ENCODE measurements at places on chromosomes 12 and 14. TPM values are rescaled to one million over a fixed set of nuclear protein-coding genes. Genes with fewer than 3 reads are reported as not detected.

ACYP1 gene
- total RNA-seq = 18.9 TPM

CDKN3 gene
- total RNA-seq = 45.9 TPM

SERPINA9 gene
- total RNA-seq = not detected

PITPNM2 gene
- 1.2 TPM for total RNA-seq

C12orf50 gene
- total RNA-seq = 0.17 TPM

ARHGDIB gene
- total RNA-seq = 0.29 TPM

OTUB2 gene
- total RNA-seq = 3.6 TPM

RPL10L gene
- not detected for total RNA-seq

TGM1 gene
- total RNA-seq = 2.9 TPM

EIF2S3B gene
- total RNA-seq = 2.2 TPM

PLEKHG7 gene
- total RNA-seq = not detected

B3GNT4 gene
- 1.0 TPM for total RNA-seq

APEX1 gene
- 348 TPM for total RNA-seq

BRF1 gene
- 27.0 TPM for total RNA-seq

NYNRIN gene
- total RNA-seq = 18.1 TPM

LRTM2 gene
- not detected for total RNA-seq

ANKRD33 gene
- 0.81 TPM for total RNA-seq

GRCh38 chr12:92144631-92145480 is 790 bp downstream of the BTG1 start:
- peak; percentile 45 for DNase-seq

DNA sequence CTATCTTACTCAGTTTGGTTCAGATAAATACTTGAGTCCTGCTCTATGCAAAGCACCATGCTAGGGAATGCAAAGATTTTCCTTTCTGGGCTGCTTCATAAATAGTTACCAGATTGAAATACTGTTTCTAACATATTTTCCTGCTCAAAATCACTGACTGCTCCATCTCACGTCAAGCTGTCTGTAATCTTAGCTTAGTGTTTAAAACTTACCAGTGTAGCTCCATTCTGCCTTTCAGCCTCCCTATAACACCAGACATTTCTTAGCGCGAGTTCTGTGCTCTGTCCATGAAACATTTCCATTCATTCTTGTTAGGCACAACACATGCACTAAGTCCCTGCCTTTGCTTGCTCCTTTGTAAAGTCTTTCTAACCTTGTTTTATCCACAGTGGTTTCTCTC is 129.4 kb downstream of the NPAS3 start:
- DNase-seq = no peak

DNA sequence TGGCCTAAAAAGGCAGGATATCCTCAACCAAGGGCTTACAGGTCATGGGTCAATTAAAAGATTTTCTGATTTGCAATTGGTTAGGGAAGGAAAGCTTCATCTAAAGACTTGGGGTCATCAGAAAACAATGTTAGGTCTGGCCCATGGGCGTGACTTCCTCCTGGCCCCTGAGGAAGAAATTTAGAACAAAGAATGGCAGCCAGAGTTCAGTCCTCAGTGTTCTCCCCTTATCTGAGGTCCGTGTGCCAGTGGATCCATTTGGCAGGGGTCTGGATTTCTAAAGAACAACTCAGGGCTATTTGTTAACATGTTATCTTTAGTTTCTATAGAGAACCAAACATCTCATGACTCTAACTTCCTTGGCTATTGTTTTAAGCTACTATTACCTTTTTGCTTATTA is 27.8 kb upstream of the NFYB start:
- DNase-seq = no peak

GRCh38 chr12:108342985-108343384 is 3.9 kb upstream of the CMKLR1 start:
- DNase-seq = no peak

DNA sequence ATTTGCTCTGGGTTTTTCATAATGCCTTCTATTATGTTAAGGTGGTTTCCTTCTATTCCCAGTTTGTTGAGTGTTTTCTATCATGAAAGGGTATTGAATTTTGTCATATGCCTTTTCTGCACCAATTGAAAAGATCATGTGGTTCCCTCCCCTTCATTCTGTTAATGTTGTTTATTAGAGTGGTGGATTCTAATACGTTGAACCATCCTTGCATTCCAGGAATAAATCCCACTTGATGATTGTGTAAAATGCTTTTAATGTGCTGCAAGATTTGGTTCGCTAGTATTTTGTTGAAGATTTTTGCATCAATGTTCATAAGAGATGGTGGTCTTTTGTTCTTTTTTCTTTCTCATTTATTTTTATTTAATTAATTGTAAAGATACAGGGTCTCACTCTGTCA is 55.2 kb downstream of the ATP23 start:
- DNase-seq = no peak

GRCh38 chr14:75705014-75705413 is 44.0 kb downstream of the TTLL5 start:
- no peak for DNase-seq

DNA sequence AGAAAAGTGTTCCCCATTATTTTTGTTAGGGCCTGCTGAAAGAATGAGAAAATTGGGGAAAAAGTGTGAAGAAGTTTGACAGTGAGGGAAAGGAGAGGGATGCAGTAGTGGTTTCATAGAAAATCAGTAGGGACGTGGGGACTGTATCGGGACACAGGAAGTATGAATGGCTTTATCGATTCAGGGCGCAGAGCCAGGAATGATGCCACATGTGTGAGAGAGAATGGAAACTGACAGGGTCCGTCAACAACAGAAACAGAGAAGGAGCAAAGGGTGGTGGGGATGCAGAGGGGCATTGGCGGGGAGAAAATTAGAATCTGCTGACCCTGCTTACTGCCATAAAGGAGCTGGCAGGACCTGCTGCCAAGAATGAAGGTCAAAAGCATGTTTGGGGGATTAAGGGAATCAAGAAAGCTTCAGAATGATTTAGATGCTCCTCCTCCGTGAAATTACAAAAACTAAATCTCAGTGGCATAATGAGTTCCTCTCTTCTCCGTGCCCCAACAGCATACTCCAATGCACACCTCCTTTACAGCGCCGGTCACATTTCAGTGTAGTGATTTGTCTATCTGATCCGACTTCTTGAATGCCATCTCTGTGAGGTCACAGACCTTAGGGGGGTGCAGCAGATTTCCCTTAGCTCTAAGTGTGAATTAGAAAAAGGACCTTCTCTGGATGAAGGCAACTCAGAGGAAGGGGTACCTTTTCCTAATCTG is 92.6 kb downstream of the EMP1 start:
- DNase-seq = no peak

- DNase-seq = peak; percentile 61
These were observed 21.6 kb upstream of the TEX22 start for GRCh38 chr14:105376521-105377440.

DNA sequence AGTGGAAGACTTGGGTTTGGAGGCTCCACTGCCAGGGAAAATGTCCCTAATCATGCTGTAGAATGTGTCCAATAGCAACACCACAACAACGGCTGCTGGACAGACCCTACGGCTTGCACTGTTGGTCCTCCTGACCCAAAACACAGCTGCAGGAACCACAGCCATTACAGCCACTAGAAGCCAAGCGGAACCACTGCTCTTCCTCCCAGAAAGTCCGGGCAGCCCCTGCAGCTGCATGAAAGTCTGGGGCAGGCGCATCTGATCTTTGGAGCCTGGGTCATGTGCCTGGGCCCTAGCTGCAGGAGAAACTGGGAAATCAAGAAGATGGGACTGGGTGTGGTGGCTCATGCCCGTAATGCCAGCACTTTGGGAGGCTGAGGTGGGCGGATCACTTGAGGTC is 124.7 kb upstream of the METAP2 start:
- DNase-seq = no peak

- no peak for DNase-seq
These were observed 176.1 kb upstream of the SLC38A2 start for GRCh38 chr12:46548605-46549071.

GRCh38 chr14:61640158-61641136 is 54.9 kb upstream of the HIF1A start:
- no peak for DNase-seq

- DNase-seq = no peak
These were observed 224.1 kb downstream of the ASCL1 start for GRCh38 chr12:103181366-103182152.

Data from H9 (cell line).